ENCODE measurements at places on chromosomes 2 and 18. TPM values are rescaled to one million over a fixed set of nuclear protein-coding genes. Genes with fewer than 3 reads are reported as not detected.

GRCh38 chr2:105600602-105600948, 144.1 kb upstream of the NCK2 start:
- DNase-seq, result no peak

GRCh38 chr18:275486-275885, 7.6 kb upstream of the THOC1 start:
- no peak for DNase-seq

DNA sequence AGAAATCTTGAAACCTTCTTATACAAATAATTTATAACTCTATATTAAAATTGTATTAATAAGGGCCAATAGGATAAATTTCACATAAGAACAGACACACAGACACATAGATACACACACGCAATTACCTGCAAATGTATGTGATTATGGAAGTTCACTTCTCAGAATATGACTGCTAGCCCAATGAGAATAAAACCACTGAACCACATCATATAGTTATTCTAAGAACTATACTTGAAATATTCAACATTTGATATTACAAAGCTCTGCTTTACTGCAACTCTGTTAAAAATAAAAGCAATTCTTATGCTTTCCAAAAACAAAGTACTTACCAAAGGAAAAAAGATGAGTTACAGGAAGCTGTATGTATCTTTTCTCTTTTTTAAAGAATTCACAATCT, 51.1 kb downstream of the PGAP1 start:
- DNase-seq, result no peak

The POTEJ gene
- not detected for total RNA-seq
